ENCODE measurements at places on chromosomes 13 and 19.

- no peak for DNase-seq
Observed at GRCh38 chr13:114127473-114128347, 4.7 kb downstream of the RASA3 start.

DNA sequence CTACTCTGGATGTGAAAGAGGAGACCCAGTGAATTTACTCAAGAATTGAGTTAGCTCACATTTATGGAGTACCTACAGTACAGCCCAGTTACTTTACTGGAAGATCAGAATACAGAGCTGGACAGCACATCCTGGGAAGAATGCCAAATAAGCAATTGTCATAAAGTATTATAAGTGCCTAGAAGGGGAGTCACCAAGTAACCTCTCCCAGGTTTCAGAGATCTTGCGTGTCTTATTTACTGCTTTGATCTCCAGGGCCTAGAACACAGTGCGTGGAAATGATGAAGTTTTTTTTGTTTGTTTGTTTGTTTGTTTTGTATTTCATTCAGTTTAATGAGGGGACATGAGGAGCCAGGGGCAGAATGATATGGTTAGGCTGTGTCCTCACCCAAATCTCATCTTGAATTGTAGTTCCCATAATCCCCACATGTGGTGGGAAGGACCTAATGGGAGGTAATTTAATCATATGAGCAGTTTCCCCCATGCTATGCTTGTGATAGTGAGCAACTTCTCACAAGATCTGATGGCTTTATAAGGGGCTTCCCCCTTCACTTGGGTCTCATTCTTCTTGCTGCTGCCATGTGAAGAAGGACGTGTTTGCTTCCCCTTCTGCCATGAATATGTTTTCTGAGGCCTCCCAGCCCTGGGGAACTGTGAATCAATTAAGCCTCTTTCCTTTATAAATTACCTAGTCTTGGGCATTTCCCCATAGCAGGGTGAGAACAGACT, 5.2 kb downstream of the GARRE1 start:
- DNase-seq = no peak

DNA sequence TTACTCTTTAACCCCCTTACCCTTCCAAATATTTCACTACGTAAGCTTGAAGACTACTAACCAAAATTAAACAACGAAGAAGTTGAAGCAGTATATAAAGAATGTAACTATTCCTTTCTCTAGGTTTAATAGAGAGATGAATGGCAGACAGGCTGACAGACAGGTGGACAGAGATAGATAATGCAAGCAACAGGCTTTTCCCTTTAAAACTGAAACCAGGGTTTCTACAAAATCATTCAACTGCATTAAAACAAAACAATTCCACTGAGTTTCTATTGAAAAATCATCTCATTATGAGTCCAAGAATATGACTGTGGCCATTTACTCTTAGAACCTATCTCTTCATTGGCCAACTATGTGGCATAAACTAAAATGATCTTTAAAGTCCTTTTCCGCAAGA, 15.2 kb downstream of the LNX2 start:
- DNase-seq = no peak

DNA sequence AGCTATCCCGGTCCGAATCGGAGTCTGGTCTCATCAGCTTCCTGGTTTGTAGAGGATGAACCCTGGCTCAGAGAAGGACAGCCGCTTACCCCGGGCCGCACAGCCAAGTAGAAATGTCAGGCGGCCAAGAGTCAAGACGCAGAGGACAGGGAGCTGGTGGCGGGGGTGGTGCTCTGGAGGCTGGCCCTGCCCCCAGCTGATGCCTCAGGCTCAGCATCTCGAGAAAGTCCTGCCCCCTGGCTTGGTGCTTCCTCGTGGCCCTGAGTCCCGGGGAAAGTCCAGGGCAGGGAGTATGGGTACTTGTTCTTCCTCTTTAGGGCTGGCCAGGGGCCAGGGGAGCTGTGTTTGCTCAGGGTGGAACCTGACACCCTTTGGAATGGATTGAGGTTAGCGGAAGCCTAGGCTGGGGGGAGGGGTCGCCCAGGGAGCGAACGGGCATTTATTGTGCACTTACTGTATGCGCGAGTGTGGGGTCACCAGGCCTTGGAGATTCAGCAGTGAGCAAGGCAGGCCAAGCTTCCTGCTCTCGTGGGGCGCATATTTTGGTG, 2.2 kb downstream of the TJP3 start:
- DNase-seq = no peak

DNA sequence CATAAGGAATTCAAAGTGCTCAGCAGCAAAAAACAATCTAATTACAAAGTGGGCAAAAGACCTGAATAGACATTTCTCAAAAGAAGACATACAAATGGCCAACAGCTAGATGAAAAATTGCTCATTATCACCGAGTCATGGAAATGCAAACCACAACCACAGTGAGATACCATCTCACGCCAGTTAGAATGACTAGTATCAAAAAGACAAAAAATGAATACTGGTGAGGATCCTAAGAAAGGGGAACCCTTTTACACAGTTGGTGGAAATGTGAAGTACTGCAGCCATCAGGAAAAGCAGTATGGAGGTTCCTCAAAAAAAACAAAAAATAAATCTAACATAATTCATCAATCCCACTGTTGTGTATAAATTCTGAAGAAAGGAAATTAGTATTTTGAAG, 1206.1 kb downstream of the EFNB2 start:
- no peak for DNase-seq

DNA sequence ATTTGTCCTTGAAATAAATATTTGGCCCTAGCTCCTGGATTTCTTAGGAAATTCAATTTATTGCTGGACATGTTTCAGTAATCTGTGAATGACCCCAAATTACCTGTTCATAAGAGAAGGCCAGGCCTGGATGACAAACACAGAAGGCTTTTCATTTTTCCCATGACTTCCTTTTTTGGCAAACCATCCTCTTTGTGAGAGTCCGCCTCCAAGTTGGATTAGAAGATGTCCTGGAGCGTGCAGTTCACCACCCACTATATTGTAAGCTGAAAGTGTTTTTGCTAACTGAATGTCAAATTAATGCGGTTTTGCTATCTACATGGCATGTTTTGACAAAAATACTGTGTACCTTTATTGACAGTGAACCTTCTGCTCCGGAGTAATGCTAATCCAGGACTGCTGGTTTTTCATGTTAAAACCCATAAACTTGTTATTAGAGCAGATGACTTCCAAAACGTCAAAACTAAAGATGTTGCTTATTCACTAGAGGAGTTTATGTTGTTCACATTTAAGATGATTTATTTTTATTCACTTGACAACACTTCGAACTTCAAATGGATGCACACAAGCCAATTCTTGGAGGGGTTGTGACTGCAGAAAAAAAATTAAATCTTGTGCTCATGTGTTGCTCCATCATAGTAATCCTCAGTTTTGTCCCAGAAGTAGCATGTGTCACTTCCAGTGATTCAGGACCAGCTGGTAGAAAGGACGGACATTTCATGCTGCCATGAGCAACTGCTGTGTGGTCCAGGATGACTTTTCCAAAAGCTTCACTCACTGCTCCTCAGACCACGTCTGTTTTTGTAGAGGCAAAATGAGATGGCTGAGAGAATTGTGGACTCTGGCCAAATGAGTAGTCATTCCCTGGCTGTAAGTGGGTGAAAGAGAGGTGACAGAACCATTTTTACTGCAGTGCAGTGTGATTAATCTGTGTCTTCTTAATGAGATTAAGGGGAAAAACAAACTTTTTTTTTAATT, 71.0 kb downstream of the ITGBL1 start:
- no peak for DNase-seq

- DNase-seq = no peak
Observed at GRCh38 chr13:26967119-26968038, 204.2 kb downstream of the USP12 start.

Measured in activated effector memory CD4-positive, alpha-beta T cell treated with Interleukin-2 at 50 U/mL for 16 hours (primary cell).